Osteoblast (primary cell): ENCODE measurements at places on chromosomes 3 and 15. TPM values are rescaled to one million over a fixed set of nuclear protein-coding genes. Genes with fewer than 3 reads are reported as not detected.
A peak's percentile ranks its signal among the peaks of the same experiment; 100 is the strongest.

DNA sequence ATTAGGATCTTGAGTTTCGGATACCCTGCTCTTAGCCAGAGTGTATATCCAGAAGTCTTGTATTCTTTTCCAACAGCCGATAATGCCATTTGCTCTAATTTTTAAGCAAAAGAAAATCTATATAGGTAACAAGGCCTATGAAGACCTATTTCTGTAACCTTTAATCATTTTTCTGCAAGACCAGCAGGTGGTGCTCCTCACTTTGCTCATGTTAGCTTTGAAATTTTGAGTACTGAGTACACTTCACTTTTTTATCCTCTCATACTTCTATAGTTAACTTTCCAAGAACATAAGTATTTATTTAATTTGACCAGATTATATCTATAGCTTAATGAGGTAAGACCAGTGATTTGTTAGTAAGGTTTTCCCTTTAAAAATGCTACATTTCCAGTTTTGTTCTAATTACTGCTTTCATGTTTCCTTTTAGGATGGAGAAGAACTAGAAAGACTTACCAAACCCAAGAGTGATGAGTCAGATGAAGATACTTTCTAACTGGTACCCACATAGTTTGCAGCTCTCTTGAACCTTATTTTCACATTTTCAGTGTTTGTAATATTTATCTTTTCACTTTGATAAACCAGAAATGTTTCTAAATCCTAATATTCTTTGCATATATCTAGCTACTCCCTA lies 20.5 kb downstream of the SLC35A5 start:
- no peak overlapping the region for H3K4me3 ChIP-seq
- no peak for DNase-seq
- H3K4me1 ChIP-seq: peaks cover 12% of the 10 kb centered on the region
- H3K36me3 ChIP-seq: peaks cover 9% of the 10 kb centered on the region
- no peak overlapping the region for H3K27ac ChIP-seq

GRCh38 chr3:8520816-8521403 lies 19.3 kb downstream of the LMCD1 start:
- H3K36me3 ChIP-seq: peaks cover 44% of the 10 kb centered on the region
- H3K4me1 ChIP-seq: peaks cover 54% of the 10 kb centered on the region
- no peak overlapping the region for H3K27ac ChIP-seq
- no peak overlapping the region for H3K4me3 ChIP-seq
- DNase-seq: no peak

DNA sequence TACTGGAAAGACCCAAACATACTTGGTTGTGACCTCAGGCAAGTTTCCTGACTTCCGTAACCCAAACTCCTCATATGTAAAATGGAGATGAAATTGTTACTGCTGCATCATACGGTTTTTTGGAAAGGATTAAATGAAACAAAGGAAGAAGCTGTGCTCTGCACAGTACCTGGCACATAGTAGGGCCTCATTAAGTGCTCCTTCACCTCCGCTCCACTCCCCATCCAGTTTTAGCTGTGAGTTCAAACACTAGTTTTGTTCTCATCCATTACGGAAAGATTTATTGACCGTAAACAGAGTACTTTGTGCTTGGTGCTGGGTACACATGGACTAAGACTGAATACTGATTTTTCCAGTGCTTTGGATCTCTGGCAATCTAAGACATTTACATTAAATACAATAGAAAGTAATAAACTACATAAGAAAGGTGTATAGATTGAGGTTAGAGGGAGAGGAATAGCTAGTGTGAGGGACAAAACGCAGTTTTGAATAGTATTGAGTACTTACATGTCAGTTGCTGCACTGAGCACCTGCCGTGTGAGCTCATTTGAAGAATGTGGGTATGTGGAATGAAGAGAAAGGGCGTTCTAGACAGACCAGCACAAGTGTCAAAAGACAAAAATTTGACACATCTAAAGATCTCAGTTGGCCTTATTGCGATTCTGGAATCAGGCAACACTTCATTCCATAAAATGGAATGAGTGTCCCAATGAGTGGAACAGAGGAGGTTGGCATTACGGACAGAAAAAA lies 594 bp upstream of the ICE2 start:
- H3K27me3 ChIP-seq: no peaks in the 10 kb centered on the region
- H3K27ac ChIP-seq: peak overlapping the region; percentile 92
- peak overlapping the region; percentile 85 for H3K4me3 ChIP-seq

- H3K36me3 ChIP-seq: no peaks in the 10 kb centered on the region
- no peak overlapping the region for H3K27ac ChIP-seq
- no peaks in the 10 kb centered on the region for H3K27me3 ChIP-seq
- DNase-seq: peak; percentile 21
- no peaks in the 10 kb centered on the region for H3K4me1 ChIP-seq
Measured at GRCh38 chr3:123559040-123559861, 25.6 kb downstream of the HACD2 start.

DNA sequence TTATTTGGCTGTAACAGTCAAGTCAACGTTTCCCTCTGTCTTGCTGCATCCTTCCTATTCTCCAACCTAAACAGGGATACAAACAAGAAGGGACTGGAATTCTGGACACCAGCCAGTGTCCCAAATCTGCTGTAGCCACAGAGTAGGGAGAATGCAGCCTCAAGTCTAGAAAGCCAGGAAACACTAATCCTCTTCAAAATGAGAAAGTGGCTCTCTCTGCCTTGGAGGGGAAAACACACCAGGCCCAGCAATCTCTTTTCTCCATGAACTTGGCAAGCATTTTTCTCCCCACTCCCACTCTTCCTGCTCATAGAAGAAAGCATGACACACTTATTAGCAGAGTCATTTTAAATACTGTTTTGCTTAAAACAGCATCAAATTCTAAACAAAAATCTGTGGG lies 781.7 kb downstream of the SQOR start:
- H3K4me3 ChIP-seq: no peak overlapping the region
- no peak overlapping the region for H3K27ac ChIP-seq
- no peak for DNase-seq
- no peaks in the 10 kb centered on the region for H3K4me1 ChIP-seq
- H3K36me3 ChIP-seq: no peaks in the 10 kb centered on the region
- H3K27me3 ChIP-seq: no peaks in the 10 kb centered on the region

- peaks cover 3% of the 10 kb centered on the region for H3K36me3 ChIP-seq
- H3K4me3 ChIP-seq: no peak overlapping the region
- peak; percentile 48 for DNase-seq
- peaks cover 7% of the 10 kb centered on the region for H3K4me1 ChIP-seq
- no peak overlapping the region for H3K27ac ChIP-seq
Measured at GRCh38 chr3:23804441-23805209, 1.1 kb upstream of the UBE2E1 start.

- peaks cover 3% of the 10 kb centered on the region for H3K4me1 ChIP-seq
- no peaks in the 10 kb centered on the region for H3K36me3 ChIP-seq
- no peak overlapping the region for H3K27ac ChIP-seq
Measured at GRCh38 chr3:114902691-114903101, 244.4 kb downstream of the ZBTB20 start.

- no peaks in the 10 kb centered on the region for H3K36me3 ChIP-seq
- DNase-seq: no peak
Measured at GRCh38 chr15:58002338-58003126, 63.0 kb downstream of the ALDH1A2 start.

DNA sequence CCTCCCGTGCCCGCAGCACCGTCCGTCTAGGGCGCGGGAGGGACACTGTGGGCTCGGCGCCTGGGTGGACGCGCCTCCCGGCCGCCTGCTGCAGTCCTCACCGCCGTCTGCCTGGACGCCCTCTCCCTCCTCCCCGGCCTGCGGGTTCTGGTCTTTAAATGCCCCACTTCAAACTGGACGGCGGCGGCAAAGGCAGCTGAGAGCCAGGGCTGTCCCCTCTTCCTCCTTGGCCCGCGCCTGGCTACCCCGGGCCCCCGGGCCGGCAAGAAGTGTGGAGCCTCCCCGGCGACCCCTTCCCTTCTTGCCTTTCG lies 426 bp downstream of the CBLB start:
- peaks cover 31% of the 10 kb centered on the region for H3K4me1 ChIP-seq
- H3K36me3 ChIP-seq: peaks cover 20% of the 10 kb centered on the region
- DNase-seq: peak; percentile 83
- no peaks in the 10 kb centered on the region for H3K27me3 ChIP-seq

LHFPL4 gene
- under 0.01 TPM in 1 of 2 replicates, not detected in the other for total RNA-seq

GHSR gene
- not detected in 2 replicates for total RNA-seq

SHC4 gene
- 0.72 and 1.5 TPM in 2 replicates for total RNA-seq

PLA2G4D gene
- total RNA-seq: not detected in 2 replicates
